ENCODE measurements at places on chromosomes 6 and 20. TPM values are rescaled to one million over a fixed set of nuclear protein-coding genes. Genes with fewer than 3 reads are reported as not detected.

SERPINB6 gene
- 62.1 TPM for total RNA-seq

SCUBE3 gene
- 0.07 TPM for total RNA-seq

IL20RA gene
- total RNA-seq: not detected

GNAS-AS1 gene
- total RNA-seq: 0.55 TPM

DNA sequence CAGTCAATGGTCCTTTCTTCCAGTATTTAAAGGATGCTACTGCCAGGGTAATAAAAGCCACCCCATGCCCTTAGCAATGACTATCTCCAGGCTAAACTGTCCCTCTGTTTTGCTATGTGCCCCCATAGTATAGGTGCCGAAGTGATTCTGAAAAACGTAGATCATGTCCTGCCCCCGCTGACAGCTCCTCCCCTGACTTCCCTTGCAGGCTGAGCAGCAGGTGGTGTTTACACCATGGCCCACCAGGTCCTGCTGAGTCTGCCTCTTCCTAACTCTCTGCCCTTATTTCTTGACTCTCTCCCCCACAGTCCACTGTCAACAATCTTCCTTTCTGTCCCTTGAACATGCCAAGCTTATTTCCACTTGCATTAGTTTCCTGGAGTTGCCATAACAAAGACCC, 352.5 kb upstream of the TSHZ2 start:
- no peak for DNase-seq

- no peak for DNase-seq
These were observed 34.9 kb upstream of the GTSF1L start for GRCh38 chr20:43761386-43762340.

GRCh38 chr6:167669870-167670802, 156.6 kb upstream of the AFDN start:
- DNase-seq: no peak

All from CD8-positive, alpha-beta memory T cell (primary cell).